ENCODE measurements at places on chromosomes 2 and 18.

DNA sequence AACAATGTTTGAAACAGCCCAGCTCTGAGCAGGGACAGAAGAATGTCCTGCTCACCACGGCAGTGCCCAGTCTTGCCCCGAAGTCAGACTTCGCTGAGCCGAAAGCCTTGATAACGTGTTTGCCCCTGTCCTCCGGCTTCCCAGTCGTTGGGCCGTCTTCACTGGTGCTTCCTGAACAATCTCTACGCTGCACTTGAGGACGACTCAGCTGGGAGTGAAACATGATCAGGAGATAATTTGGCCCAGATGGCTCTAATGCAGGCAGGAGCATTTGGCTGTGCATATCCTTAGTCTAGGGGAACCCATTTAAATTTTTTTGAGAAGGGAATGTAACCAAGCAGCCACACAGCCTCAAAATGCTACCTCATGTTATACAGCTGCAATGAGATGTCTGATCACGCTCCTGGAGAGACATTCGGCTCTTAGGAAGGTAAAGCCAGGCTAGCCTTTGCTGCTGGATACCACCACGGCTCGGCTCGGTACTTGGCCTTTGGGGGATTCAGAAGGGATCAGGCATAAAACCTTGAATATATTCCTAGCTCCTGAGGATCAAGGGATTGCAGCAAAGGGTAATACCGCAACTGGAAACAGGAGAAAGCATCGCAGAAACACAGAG is 43.6 kb downstream of the FECH start:
- DNase-seq = no peak

DNA sequence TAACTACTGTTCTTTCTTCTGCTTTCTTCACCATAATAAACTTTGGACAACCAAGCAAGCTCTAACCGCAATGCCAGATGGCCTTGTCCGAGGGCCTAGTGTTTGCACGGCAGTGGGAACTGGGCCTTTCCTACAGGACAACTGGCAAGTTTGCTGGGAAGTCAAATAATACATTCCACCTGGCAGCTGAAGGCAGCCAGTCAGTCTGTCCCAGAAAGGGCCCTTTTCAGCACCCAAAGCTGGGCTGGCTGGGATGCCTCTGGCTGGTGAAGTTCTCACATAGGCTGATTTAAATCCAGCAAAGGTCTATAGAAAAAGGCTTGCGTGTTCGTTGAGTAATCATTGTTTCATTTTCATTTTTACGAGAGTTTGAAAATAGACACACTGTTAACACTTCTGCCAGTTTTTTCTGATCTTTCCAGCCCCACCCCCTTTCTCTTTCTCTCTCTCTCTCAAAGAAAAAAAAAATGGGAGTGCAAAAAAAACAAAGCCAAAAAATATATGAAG is 110.0 kb upstream of the EPAS1 start:
- DNase-seq = peak; percentile 55

DNA sequence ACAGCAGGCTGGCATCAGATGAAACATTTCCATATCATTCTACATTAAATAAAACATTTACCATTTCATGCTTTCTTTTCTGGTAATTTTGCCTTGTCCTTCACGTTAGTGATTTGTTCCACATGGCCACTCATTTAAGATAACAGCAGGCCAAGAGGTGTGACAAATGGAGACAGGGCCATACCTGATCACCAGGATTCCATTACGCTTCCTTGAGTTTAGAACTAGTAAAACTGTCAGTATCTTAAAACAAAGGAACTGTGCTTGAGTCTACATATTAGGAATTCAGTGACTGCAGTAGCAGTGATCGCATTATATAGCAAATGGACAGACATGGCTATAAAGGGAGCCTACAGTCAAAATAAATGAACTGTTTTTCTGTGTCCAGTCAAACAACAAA is 155.1 kb upstream of the FSHR start:
- DNase-seq = no peak

DNA sequence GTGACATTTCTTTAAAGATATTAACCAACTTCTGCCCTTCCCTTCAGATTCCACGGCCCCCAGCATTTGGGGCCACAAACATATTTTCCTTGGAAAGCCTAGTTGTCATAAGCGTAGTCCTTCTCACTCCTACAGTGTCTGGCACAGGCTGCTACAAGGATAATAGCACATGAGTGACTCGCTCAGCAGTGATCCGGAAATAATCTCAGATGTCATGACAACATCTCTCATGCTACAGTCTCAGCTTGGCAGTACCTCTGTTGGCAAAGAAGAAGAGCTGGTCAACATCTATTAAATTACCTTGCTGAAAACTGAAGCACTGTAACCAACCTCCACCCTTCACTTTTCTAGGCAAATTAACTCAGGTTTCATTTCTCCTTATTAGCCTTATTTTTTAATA is 351.7 kb downstream of the RAD51AP2 start:
- DNase-seq = no peak

GRCh38 chr2:45329045-45329677 is 281.9 kb downstream of the SRBD1 start:
- DNase-seq = no peak

GRCh38 chr18:71597219-71597618 is 946.9 kb downstream of the CBLN2 start:
- no peak for DNase-seq

DNA sequence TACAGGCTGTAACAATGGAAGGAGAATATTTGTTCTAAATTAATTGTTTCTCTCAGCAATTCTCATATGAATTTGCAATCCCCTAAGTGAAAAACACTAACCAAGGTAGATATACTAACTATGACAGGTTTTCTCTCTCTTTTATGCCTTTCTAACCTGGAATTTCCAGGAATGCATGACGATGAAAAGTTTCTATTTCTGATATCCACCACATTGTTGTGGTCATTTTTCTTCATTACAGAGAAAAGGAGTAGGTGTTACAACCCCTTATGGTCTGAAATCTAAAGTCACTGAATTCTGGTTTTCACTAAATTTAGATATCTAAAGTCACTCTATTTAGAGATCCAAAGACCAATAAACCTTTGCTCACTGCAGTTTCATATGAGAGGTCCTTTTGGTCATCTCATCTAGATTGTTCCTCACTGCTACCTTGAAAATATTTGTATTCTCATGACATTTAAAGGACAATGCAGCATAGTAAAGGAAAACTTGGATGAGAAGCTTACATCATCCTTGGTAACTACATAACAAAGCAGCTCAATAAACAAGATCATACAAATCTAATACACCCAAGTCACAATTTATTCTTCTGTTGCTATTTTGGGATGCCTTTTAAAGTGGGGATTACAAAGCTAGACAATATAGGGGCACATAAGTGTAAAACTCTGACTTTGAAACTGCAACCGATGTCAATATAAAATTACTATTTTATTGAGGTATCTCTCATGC is 85.8 kb downstream of the TCF4 start:
- DNase-seq = no peak

DNA sequence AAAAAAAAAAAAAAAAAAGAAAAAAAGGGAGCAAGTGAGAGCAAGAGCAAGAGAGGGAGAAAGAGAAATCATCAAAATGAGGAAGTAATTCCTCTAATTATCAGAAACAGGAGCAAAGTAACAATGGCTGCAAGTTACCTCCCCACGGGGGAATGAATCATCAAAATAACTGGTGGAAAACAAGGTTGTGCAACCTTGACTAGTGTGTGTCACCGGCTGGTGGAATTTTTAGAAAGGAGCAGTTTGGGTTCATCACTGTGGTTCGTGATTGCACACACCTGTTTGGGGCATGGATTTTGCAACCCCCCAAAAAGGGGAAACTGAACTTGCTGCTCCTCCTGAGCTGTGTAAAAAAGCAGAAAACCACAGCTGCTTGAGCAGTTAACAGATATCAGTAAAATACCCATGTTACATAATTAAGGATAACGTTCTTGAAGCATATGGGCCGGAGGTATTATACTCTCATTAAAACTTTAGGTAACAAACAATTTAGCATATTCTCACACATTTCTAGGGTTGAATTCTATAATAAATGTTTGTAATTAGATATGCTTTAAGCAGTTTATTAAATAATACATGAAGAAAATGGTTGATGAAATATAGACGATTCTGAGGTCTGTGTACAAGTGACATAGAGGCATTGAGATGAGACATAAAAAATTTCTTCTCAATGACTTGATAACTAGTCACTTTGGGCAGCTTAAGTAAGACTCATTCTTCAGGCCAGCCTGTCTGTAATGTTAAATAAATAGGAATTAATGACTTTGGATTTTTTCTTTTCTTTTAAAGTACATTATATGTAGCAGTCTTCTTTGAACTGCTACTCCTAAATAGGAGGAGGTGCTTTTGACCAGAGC is 184.2 kb upstream of the ZEB2 start:
- no peak for DNase-seq

- peak; percentile 57 for DNase-seq
Observed at GRCh38 chr2:239721991-239722759, 303.0 kb downstream of the NDUFA10 start.

DNA sequence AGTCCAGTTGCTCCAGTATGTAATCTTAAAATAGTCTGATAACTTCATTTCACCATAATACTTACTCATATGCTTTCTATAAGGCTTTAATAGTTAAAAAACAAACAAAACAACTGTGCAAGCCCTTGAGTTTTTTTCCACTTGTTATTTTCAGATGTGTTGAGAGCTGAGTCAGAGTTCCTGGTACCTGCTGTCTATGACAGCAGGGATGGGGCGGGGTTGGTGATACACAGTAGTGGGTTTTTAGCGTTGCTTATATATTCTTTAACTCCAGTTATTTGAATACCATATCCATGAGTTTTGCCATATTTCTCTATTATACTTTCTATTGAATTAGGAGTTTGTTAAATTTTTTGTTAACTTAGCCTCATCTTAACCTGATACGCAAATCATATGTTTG is 5.0 kb downstream of the NAPG start:
- no peak for DNase-seq

GRCh38 chr2:62536873-62537547 is 31.0 kb upstream of the TMEM17 start:
- DNase-seq = no peak

GRCh38 chr18:11091746-11092145 is 57.6 kb downstream of the PIEZO2 start:
- no peak for DNase-seq

DNA sequence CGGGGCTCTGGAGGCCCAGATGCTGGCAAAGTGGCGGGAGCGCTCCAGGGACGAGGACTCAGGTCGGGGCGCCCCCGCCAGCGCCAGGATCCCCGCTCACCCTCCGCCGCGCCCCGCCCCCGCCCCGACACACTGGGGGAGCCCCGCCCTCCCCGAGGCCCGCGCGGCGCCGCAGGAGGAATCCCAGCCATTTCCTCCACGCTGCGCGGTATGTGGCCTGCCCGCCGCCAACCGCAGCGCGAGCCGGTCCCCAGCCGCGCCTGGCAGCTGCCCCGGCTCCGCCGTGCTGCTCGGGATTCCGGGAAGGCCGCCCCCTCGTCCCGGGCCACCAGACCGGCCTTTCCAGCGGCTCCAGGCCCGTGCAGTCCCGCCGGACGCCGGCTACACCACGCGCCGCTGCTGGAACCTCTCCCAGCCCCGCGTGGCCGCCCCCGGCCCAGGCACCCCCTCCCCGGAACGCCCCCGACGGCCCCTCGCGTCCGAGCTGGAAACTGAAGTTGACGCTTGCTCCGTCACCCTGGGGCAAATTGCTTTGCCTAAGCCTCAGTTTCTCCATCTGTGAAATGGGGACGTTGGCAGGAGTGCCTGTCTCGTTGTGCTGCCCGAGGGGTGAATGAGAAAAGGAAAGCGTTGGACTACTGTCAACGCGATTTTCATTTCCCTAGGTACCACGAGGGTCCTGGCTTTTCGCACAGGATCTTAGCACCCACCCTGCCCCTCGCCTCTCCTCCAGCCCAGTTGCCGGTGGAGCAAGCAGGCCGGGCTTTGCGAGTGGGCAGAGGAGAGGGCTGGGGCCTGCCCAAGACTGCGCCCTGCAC is 53.6 kb downstream of the PKDCC start:
- peak; percentile 82 for DNase-seq

DNA sequence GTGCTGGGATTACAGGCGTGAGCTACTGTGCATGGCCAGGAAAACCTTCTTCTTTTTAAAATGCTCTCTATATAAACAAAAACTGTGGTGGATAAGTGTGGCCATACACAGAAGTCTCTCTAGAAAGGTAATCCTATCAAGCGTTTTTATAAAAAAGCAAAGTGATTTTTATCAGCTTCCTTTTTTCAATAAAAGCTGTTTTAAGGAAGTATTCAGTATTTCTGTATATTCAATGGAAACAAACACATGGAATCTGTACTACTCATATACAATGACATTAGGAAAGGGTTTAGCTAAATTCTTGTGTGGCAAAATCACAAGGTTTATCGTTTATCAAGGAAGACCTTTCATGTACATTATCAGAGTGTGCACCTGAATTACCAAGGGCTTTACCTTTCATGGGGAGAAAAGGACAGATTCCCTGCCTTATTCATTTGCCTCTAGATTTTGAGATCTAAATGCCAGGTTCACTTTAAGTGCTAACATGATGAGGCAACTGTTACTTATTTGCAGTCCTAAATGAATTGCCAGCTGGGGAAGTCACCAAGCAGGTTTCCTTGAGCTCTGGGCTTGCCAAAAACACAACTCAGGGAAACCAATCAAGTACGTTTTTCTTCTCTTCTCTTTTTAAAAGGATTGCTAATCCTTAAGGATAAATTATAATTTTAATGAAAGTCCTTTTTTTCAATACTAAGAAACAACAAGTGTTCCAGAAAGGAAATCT is 70.8 kb downstream of the RTN4 start:
- DNase-seq = no peak

GRCh38 chr2:96898135-96898505 is 28.2 kb upstream of the SEMA4C start:
- no peak for DNase-seq

- no peak for DNase-seq
Observed at GRCh38 chr18:6281874-6282273, 132.8 kb downstream of the L3MBTL4 start.

DNA sequence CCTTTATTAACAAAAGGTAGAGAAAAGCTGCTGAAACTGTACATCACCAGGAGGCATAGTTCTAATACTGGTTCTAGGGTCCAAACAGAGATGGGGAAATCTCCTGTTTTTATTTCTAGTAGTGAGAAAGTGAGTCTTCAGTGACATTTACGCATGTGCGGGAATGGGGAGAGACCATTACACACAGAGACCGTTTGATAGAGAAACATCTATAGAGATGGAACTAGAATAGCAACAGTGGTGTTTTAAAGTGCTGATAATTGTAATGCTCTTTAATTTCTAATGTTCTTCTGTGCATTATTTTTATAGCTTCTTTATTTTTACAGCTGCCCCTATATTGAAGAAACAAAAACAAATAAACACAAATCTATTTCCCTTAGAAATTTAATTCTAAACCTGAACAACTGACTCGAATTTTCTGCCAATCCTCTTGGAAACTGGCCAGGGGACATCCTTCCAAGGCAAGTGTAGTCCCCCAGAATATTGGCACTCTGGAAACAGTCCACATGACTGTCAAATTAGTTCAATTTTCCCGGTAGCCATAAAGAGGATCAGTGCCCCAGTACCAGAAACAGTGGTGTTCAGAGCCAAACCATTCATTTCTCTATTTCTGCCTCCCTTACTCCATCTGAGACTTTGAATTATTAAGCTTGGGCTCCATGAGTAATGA is 260.9 kb downstream of the ICOS start:
- no peak for DNase-seq

- no peak for DNase-seq
Observed at GRCh38 chr18:42196651-42197050, 241.6 kb downstream of the PIK3C3 start.
